SW 1271 (cell line): ENCODE measurements at places on chromosomes 4 and X.
A peak's percentile ranks its signal among the peaks of the same experiment; 100 is the strongest.

DNA sequence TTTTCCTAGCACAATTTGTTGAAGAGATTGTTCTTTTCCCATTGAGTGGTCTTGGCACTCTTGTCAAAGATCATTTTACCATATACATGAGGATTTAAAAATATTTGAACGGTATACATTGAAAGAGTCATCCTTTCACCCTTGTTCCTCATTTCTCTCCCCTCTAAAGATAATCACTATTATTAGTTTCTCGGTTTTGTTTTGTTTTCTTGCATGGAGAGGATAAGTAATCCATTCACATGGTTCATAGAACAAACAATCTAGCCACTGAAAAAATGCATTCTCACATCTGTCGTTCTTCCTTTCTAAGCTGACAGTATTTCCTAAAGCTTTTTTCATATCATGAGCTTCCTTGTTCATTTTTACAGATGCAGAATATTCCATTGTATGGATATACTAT lies 39.2 kb upstream of the MSMO1 start:
- DNase-seq = no peak

DNA sequence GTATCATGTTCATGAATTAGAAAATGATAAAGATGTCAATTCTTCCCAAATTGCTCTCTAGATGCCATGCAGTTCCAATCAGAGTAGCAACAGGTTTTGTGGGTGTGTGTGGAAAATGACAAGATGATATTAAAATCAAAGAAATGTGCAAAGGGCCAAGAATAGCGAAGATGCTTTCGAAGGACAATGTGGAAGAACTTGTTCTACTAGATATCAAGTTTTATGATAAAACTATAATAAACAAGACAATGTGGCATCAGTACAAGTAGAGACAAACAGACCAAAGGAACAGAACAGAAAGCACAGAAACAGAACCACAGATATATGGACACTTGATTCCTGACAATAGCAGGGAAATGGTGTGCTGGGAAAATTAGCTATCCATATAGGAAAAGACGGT lies 9.0 kb downstream of the TAB3 start:
- DNase-seq = no peak

DNA sequence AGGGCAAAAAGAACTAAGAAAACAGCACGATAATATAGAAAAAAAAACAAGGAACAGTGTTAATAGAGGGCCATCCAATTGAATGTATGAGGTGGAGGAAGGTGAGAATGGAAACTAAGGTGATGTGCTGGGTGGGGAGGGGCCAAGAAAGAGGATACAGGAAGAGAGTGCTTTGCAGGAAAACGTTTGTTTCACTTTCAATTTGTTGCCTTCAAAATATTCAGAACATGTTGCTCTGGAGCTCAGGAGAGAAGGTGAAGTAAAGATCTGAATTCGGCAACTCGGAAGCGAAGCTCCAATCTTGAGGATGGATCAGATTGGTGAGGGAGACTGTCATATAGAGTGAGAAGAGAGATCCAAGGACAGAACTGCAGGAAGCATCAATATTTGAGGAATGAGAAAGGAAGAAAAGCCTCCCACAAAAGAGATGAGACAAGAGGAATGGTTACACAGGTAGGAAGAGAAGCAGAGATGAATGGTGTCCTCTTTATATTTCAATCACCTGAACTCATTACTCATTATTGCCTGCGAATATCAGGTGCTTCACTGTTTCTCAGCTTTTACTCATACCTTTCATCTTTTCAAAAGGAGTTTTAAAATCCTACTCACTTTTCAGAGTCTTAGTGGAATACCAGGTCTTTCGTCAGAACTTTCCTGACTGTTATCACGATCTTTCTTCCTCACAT lies 14.7 kb upstream of the SEC24D start:
- DNase-seq = peak; percentile 21

GRCh38 chr4:41609851-41610250 lies 71.9 kb downstream of the LIMCH1 start:
- no peak for DNase-seq

DNA sequence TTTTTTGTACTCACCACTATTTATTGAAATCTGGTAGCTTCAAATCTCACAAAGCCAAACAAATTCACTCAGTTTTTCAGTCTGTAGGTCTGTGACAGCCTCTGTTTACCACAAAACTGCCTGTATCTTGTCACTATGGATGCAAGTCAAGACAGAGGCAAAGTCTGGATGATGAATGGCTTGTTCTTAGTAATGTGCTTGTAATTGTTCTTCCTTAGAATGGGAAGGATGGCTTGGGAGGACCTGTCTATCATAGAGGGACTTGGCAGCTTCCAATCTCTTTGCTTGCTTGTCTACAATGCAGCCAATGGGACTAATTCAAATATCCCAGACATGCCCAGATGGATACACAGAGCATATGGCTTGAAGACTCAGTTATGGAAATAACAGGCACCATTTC lies 141.2 kb upstream of the SCML1 start:
- no peak for DNase-seq

GRCh38 chr4:83618431-83618830 lies 82.5 kb downstream of the GPAT3 start:
- peak; percentile 51 for DNase-seq

DNA sequence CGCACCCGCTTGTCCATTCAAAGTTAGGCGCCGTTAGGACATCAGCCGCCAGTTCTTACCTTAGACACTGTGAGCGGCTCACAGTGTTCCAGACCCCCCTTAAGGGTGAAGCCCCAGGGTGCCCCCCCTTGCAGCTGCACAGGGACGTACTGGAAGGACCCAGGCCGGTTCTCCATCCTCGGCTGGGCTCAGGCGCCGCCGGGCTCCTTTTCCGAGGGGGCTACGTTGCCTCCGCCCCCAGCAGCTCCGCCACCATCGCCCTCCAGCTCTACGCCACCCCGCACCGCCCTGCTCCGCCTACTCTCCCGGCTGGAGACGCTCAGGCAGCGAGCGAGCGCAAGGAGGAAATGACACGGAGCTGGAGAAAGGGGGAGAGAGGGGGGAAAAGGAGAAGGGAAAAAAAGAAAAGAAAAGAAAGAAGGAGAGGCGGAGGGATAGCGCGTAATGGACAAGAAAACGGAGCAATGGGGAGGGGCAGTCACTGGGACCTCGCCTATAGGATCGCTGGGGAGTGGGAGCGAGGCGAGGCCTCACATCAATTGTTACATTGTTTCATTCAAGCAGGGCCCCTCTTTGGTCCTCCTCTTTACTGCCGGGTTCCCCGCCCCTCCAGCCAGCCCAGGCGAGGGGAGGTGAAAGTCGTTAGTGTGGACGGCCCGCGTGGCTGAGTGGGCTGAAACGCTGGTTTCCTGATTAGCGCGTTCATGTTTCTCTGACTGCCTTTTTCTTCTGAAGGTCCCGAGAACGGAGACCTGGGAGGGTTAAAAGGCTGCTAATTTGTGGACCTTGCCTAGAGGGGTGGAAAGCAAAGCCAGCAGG lies at the start of gene SHROOM4:
Gene SHROOM4 (minus strand): TSS at position 352 of the 819 bp plus-strand sequence. CDS start 176 bp downstream, at position 176.
- no peak for DNase-seq

DNA sequence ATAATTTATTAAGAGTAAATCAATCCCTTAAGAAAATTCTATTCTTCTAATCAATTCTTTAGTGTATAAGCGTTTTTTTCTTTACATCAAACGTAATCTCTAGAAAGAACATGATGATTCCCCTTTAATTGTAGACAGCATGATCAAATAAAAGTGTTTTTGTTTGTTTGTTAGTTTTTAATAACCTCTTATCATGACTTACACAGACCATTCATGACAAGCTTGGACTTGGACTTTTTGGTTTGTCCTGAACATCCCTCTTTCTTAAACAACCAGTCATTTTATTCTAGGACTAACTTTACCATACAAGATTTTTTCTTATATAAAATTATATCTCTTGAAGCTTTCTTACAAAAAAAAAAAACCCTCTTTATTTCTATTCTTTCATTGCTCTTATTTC lies 344.6 kb upstream of the SPOCK3 start:
- DNase-seq = no peak

GRCh38 chr4:119025916-119026661 lies 109.5 kb upstream of the MYOZ2 start:
- peak; percentile 11 for DNase-seq
